ENCODE measurements at places on chromosomes 11 and 22.

DNA sequence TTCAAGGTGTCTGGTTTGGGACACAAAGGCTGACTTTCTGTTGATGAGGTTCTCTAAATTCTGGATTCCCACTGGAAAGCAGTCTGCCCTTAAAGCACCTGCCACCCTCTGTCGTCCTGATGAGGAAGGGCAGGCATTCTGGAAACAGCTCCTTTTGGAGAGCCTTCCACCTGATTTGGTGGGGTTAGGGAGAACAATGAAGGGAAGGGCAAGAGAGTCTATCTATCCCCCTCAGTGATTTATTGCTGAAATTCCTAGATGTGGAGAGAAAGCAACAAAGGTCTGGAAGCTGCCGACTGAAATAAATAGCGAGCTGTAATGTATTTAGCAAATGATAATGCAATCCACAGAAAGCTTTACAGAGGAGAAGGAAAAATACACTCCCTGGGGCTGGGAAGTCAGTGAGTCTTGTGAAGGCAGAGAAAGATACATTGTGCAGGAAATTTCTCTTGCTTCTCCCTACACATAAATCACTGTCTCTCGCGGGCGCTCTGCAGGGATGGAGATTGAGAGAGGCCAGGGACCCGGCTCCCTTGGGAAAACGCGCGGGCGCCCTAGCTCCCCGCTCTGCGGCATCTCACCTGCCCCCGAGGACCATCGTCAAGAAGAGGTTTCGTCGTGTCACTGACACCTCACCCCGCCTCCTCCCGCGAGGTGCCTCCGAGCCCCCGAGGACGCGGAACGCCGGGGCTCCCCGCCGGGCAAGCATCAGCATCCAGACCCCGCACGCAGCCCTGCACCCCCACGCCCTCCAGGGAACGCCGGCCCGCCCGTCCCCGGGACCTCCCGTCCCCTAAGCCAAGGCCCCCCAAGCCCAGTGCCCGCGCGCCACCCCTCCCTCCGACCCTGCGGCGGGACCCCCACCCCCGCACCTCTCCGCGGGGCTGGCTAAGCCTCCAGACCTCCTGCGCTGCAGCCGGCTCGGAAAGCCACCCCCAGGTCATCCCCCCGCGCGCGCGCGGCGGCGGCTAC, 673 bp downstream of the CDON start:
- DNase-seq: no peak

DNA sequence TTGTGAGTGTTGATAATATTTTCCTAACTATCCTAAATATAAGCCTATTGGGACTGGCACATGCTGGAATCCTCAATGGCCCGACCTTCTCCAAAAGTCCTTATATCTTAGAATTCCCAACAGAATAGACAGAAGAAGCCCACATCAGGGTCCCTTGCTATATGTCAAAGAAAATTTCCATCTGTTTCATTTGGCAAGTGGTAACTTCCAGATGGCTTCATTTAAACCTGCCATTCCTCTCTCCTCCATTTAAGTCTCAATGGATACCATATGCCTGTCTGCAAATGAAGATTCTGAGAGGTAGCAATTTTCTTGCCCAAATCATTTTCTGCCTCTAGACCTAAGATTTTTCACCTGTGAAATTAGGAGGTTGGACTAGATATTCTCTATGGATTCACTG, 73.1 kb upstream of the KCNA4 start:
- DNase-seq: no peak

- no peak for DNase-seq
These were observed 2.0 kb downstream of the KDM2A start for GRCh38 chr11:67120881-67121710.

DNA sequence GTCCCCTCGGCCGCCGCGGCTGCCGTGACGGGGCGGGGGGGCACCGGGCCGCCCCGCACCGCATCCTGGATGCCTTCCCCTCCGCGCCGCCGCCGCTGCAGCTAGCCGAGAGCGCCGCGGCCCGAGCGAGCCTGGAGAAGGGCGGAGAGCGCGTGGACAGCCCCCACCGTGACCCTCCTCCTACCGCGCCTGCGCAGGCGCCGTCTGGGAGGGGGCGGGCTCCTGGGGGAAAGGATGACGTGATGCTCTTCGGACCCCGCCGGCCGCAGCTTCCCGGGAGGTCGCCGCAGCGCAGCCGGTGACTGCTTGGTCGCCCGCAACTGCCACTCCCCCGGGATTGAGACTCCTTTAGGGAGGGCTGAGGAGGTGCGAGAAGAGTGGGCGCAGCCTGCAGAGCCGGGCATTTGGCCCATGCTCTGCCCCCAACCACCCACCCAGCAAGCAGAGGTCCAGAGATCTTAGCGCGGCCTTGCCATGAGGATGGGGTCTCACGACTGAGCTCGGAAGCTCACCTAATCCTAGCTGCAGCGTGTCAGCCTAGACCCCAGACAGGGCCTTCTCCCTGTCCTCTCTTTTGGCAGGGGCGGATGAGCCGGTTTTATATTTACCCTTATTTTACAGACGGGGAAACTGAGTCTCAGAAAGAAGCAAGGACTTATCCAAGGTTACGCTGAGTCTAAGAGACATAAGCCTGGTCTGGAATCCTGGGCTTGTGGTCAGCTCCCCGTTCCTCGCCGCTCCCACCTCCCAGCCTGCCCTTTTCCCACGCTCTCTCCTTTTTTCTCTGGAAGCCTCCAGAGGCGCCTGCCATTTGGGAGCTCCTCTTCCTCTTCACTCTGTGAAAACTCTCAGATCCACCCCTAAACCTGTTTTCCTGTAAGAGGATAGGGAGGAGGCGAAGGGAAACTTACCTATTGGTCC, at the start of gene DENND5A:
DENND5A (minus strand) TSS at position 140 of the 921 bp plus-strand sequence. CDS start 281 bp downstream, outside the sequence.
- peak; percentile 58 for DNase-seq

DNA sequence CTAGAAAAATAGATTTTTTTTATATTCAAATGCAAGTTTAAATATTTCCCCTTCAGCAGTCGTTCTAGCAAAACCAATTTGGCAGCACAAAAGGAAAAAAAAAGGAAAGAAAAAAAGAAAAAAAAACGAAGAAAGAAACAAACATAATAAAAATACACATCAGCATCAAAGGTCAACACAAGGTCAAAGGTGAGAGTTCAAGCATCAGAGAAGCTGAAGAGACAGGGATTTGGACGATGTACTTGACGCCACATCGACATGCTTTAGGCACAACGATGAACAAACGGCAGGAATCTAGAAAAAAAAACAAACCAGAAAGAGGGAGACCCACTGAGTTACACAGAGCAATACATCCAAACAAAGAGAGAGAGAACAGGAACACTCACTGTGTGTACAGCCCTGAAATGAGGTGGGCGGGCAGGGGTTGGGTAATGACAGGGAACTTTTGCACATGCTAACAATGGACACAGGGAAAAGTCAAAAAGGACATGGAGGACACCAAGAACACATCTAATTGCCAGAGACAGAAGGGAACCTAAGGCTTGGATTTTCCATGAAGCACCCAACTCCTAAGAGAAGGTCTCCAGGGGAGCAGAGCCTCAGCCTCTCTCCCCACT, 19.8 kb upstream of the RAPSN start:
- no peak for DNase-seq

- DNase-seq: no peak
These were observed 231.0 kb downstream of the DDX10 start for GRCh38 chr11:108895579-108896480.

DNA sequence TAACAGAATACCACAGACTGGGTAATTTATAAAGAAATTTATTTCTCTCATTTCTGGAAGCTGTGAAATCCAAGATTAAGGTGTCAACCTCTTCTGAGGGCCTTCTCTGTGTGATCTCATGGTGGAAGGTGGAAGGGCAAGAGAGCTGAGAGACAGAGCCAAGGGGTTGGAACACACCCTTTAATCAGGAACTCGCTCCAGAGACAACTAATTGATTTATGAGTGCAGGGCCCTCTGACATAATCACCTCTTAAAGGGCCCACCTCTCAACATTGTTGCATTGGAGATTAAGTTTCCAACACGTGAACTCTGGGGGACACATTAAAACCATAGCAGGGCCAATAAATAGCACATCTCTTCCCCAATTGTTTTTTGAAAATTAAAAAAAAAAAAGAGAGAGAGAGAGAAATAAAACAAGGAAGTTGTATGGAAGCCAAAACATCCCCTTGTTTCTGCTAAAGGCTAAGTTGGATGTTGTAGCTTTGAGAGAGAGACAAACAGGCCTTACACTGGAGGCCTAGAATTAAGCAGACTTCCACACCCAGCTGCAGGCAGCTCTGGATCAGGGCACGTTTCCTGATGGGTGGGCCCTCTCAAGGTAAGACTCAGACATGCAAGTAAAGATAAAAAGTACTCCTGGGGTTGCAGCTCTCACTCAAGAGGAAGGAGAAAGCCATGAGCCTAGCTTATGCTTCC, 64.1 kb upstream of the BIRC3 start:
- no peak for DNase-seq

GRCh38 chr11:11808992-11809615, 32.7 kb upstream of the USP47 start:
- no peak for DNase-seq

DNA sequence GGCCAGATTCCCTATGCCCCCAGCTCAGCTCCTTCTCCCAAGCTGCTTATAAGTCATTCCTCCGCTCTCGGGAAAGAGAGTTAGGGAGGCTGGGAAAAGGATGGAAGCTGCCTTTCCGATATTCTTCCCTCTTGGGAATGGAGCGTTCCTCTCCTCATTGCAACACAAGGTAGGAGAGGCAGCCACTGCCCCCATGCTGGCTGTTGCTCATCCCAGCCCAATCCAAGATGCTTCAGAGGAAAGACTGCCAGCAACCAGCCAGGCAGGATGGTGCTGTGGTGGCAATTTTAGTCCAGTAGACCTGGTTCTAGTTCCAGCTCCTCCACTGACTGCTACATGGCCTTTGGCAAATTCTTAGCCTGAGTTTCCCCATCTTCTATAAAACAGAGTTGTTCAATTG, 13.7 kb upstream of the C11orf96 start:
- no peak for DNase-seq

DNA sequence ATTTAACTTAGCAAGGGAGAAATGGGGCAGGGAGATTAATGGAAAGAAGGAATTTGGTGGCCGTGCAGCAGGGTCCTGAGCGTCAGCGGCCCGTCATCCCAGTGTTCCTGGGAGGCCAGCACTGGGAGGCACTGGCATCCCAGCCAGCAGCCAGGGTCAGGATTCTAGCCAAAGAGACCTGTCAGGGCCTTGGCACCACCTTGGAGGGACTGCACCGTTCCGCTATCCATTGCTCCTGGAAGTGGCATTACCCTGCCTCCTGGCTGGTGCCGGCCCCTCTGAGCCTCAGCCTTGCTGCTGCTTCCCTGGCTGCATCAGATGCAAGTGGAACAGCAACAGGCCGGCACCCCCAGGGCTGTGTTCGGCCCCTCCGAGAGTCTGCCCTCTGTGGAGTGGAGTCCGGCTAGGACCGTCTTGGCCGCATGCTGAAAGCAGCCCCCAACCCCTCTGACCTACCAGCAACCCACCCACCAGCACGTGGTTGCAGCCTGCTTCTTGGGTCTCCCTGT, 30.1 kb downstream of the RASD2 start:
- DNase-seq: no peak

GRCh38 chr11:26830757-26831156, 108.9 kb upstream of the SLC5A12 start:
- DNase-seq: no peak

DNA sequence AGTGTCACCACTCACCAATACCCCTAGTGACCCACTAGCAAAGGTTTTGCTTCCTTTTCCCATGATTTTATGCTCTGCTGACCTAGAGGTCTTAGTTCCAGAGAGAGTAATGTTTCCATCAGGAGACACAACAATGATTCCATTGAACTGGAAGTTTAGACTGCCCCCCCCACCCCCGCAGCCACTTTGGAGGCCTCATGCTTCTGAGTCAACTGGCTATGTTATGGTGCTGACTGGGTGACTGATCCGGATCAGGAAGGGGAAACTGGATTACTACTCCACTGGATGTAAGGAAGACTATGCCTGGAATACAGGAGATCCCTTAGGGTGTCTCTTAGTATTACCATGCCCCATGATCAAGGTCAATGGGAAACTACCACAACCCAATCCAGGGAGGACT, 633.6 kb downstream of the OPCML start:
- no peak for DNase-seq

DNA sequence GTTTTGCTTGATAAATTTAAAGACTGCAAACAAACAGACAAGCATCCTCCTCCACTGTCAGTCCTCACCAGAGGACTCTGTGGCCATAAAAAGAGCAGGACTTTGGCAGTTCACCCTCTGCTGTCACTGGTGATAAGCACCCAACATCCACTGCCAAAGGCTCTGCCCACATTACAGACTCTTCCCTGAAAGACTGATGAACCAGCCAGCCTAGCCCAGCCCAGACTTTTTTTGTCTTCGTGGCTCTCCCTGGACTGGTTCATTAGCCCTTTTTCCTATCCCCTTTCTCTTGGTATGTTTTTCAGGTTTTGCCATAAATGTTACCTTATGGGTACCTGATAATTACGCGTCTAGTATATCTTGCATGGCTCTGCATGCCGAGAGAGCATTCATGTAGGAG, 15.1 kb downstream of the ST14 start:
- DNase-seq: no peak

DNA sequence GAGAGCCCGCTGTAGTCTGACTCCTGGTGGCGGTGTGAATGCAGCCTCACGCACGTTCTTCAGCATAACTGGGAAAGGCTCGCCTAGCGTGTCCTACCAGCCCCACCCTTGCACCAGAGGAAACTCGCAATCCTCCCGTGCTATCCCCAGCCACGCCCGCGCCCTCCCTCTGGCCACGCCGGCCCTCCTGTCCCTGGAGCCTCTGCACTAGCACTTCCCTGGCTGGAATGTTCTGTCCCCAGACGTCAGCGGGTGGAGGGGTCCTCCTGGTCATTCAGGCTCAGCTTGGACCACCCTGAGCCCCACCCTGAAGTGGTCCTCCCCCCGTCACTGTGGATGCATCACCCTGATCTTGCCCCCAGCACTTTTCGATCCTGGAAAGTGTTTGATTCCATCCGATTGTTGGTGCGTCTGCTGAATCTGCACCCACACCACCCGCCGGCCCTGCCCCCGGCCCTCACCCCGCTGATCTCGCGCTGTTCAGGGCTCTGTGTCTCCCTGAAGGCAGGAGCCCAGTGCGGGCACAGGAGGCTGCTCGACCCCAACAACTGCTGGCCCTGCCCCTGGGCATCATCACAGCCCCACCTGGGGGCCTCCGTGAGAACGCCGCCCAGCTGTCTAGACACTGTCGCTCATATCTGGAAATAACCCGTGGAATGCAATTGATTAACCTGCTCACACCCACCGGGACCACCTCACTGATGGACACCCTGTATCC, 437.0 kb downstream of the TBC1D22A start:
- DNase-seq: no peak

DNA sequence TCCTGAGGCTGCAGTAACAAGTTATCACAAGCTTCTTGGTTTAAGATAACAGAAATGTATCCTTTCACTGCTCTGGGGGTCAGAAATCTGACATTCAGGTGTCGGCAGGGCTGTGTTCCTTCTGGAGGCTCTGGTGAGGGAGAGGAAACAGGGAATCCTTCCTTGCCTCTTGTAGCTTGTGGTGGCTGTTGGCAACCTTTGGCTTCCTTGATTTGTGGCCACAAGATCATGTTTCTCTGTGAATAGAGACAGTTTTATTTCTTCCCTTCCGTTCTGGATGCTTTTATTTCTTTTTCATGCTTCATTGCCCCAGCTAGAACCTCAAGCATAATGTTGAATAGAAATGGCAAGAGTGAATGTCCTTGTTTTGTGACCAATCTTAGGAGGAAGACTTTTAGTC, 44.0 kb downstream of the MPPED1 start:
- no peak for DNase-seq

All from skeletal muscle cell (primary cell).